H1 (cell line): ENCODE measurements at places on chromosomes 16 and 17. TPM values are rescaled to one million over a fixed set of nuclear protein-coding genes. Genes with fewer than 3 reads are reported as not detected.

DNA sequence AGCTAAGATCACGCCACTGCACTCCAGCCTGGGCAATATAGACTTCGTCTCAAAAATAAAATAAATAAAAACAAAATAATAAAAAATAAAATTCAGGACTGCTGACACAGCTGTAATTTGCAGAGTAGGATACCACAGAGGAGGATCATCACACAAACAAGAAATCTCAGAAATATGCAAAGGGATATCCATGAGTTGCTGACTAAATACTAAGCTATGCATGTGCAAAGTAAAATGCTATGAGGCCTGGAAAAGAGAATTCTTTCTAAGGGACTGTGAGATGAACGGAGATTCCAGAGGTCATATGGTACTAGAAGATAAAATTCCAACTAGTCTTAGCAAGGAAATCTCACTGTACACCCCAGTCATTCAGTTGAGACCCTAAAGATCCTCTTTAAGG is 74.8 kb downstream of the SLC39A11 start:
- peaks cover 3% of the 10 kb centered on the region for H3K4me1 ChIP-seq
- H3K36me3 ChIP-seq: no peaks in the 10 kb centered on the region
- DNase-seq: no peak
- H3K27me3 ChIP-seq: no peaks in the 10 kb centered on the region
- no peak overlapping the region for H3K4me3 ChIP-seq
- no peak overlapping the region for H3K27ac ChIP-seq

GRCh38 chr16:86567701-86568581 is 1.3 kb downstream of the FOXC2 start:
- no peak overlapping the region for H3K27ac ChIP-seq
- peaks cover 9% of the 10 kb centered on the region for H3K4me1 ChIP-seq

- no peak for DNase-seq
- no peak overlapping the region for H3K4me3 ChIP-seq
- no peaks in the 10 kb centered on the region for H3K36me3 ChIP-seq
- no peaks in the 10 kb centered on the region for H3K27me3 ChIP-seq
Measured at GRCh38 chr16:85270374-85270773, 158.1 kb upstream of the CIBAR2 start.

- DNase-seq: no peak
- H3K27ac ChIP-seq: no peak overlapping the region
- H3K36me3 ChIP-seq: peaks cover 88% of the 10 kb centered on the region
- no peaks in the 10 kb centered on the region for H3K4me1 ChIP-seq
Measured at GRCh38 chr17:40130352-40131042, 8.7 kb downstream of the MSL1 start.

The NPB gene
- total RNA-seq: 0.80 and 1.5 TPM in 2 replicates

- H3K4me3 ChIP-seq: no peak overlapping the region
- H3K36me3 ChIP-seq: no peaks in the 10 kb centered on the region
- no peak overlapping the region for H3K27ac ChIP-seq
- peaks cover 38% of the 10 kb centered on the region for H3K27me3 ChIP-seq
Measured at GRCh38 chr16:86292942-86293341, 217.4 kb upstream of the FOXF1 start.

DNA sequence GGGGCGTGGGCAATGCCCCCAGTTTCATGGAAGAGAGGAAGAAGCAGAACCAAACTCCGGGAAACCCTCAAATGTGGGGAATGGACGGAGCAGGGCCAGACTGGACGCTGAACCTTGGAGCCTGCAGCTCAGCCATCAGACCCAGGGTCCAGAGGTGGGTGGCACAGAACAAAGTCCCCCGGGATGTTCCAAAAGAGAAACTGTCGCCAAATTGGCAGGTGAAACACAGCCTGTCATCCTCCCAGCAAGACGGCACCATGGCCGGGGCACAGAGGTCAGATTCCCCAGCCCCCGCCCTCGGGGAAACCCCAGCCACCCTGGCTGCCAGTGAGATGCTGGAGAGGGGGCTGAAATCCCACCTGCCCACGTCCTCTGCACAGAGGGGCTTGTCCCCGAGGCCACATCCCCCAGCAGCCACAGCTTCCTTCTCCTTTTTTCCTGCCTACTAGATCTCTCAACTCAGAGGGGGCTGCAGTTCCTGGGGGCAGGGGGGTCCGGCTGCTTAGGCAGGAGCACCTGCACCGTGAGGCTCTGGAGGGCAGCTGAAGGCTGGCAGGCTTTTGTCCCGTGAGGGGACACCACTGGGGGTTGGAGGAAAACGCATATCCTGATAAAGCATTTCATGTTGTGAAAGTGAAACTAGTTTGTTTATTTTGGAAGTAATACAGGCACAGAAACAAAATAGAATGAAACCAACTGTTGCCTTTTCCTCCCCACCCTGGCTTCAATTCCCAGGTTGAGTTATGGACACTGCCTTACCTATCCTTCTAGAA is 1.2 kb upstream of the SECTM1 start:
- no peaks in the 10 kb centered on the region for H3K4me1 ChIP-seq
- no peak overlapping the region for H3K4me3 ChIP-seq
- no peak overlapping the region for H3K27ac ChIP-seq
